Epithelial cell of alveolus of lung (primary cell): ENCODE measurements at places on chromosomes 3 and 15. TPM values are rescaled to one million over a fixed set of nuclear protein-coding genes. Genes with fewer than 3 reads are reported as not detected.

The SLC51B gene
- 0.65 and 8.3 TPM in 2 replicates for total RNA-seq

The ABTB1 gene
- 4.4 and 25.2 TPM in 2 replicates for total RNA-seq

The IL5RA gene
- not detected in 2 replicates for total RNA-seq

The CERS3 gene
- total RNA-seq: not detected in 2 replicates

The FETUB gene
- not detected in 2 replicates for total RNA-seq

The MAPK6 gene
- total RNA-seq: 26.5 and 45.8 TPM in 2 replicates

The RBP2 gene
- not detected in 2 replicates for total RNA-seq

The C3orf20 gene
- total RNA-seq: under 0.01 TPM in 1 of 2 replicates, not detected in the other

The SNRK gene
- total RNA-seq: 15.1 and 23.0 TPM in 2 replicates
